Femur (tissue), 1 donor: ENCODE measurements at places on chromosomes 16 and 17.

GRCh38 chr16:73473713-73474112 is 425.8 kb upstream of the ZFHX3 start:
- DNase-seq, result peak; percentile 42

DNA sequence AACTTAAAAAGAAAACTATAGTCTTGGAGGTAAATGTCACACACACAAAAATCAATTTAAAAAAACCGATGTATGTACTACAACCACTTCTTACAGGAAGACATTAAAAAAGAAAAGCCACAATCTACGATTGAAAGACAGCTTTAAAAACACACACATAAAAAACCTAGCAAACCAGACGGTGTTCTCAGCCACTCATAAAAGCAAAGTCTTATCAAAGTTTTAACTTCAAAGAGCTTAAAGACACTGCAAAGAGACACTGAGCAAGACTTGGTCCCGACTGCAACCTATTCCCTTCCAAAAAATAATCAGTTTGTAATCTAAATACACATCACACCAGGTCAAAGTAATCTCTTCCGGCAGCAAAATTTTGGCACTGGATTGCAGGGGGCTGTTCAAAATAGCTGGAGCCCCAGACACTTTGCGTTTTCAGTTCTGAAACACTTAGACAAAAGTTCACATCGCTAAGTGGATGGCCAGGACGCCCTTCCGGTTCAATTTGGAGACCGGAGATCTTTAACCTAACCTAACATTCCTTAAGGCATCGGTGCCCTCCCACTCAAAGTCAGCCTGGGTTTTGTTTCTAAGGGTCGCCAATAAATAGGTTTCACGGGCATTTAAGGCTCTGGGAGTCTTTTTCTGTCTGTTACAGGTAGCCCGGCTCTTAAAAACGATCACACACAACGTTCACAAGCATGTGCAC is 2.6 kb downstream of the ZCCHC14 start:
- no peak for DNase-seq

GRCh38 chr17:28718333-28719020 is 809 bp upstream of the RAB34 start:
- DNase-seq, result no peak

DNA sequence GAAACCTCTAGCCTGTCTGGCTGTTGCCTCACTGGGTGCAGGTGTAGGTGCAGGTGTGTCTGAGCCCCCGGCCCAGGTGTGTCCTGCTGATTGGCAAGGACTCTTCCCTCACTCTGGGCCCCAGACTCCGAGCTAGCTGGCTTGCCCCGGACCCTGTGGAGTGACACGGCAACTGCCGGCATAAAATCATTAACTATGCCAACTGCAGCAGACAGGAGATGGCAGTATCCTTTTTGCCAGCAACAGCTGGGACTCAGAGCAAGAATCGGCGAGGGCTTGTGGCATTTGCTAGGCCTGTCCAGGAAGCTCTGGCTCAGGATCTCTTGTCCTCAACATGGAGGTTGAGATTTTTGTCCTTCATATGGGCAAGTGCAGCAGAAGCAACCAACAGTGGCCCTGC is 20.8 kb downstream of the CIAPIN1 start:
- DNase-seq, result peak; percentile 45

DNA sequence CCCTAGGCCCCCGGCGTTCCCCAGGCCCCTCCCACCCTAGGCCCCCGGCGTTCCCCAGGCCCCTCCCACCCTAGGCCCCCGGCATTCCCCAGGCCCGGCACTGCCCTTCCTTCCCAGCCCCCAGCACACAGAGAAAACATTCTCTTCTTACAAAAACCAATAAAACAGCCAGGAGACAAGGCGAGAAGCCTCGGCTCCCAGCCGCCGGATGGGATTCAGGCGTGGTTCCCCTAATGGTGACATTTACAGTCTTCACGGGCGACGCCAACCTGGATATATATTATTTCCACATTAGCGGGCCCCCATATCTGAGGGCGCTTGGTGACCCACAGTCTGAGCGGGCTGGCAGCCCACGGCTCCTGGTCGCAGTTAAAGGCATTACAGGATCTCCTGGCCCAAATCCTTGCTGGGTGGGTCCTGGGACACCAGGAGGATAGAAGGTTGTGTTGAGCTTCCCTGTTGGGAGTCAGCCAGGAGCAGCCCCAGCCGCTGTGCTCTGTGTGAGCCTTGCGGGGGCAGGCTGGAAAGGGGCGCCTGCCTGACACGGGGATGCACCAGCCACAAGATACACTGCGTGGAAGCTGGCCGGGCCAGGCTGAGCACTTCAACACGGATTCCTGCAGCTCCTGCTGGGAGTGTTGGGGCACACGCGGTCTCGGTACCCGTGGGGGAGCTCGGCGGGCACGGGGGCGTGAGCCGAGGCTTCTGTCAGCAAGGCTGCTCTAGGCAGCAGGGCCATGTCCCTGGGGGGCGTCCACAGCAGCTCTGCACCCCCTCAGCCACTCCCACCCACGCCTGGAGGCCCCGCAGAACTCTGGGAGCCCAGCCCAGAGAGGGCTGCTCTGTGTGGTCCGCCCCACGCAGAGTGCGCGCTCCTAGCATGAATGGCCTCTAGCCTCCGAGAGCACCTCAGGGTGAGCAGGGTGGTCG is 83.7 kb downstream of the LMF1 start:
- no peak for DNase-seq

DNA sequence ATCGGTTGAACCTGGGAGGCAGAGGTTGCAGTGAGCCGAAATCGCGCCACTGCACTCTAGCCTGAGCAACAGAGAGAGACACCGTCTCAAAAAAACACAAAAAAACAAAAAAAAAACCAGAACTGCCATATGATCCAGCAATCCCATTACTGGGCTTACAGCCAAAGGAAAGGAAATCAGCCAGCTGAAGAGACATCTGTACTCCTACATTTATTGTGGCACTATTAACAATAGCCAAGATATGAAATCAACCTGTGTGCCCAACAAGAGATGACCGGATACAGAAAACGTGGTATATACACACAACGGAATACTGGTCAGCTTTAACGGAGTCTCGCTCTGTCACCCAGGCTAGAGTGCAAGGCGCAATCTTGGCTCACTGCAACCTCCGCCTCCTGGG is 14.6 kb downstream of the FANCA start:
- DNase-seq, result no peak

GRCh38 chr17:44628243-44629188 is 27.8 kb upstream of the MEIOC start:
- DNase-seq, result peak; percentile 73

GRCh38 chr17:78708510-78708973 is 73.5 kb downstream of the CYTH1 start:
- DNase-seq, result peak; percentile 88

DNA sequence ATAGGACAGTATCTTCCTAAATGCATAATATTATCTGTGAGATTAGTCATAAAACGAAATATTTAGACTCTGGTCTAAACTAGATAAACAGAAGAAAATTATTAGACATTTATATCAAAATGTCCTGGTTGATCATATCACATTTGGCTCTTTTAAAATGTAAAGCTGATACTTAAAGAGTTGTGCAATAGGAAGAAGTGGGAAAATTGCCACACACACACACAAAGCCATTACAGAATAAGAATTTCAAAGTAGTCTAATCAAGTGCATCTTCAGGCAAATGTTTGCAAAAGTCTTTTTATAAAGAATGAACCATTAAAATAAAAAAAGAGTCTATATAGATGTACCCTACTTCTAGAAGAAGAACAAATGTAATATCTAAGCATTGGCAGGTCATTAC is 301.7 kb downstream of the KIF2B start:
- no peak for DNase-seq

DNA sequence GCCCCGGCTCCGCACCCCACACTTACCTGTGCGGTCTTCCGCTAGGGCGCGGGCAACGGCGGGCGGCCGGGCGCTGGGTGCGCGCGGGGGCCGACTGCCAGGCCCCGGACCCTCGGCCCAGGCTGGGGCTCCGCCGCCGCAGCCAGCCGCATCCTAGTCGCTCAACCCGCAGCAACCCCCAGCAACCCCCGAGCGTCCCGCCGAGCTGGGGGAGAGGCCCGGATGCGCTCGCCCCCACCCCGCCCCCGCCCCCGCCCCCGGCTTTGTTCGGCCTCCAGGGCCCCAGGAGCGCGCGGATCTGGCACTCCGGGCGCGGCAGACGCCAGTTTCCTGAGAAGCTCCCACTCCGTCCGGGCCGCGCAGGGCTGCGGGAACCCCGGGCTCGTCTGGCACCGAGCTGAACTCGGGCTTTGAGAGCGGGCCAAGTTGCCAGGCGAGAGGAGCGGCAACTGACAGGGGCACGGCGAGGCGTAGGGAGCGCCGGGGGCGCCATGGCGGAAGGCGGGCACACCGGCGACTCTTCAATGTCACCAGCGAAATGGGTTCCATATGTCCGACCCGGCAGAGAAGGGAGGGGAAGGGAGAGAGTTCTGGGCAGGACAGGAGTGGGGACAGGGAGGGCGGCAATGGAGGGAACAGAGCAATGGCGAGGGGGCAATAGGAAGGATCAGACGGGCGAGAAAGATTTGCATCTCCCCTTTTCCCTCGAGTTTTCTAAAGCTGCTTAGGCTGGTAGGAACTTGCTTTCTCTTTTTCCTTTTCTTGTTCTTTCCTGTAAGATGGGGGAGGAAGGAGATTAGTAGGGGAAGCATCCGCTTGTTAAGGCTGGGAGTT is 13.7 kb downstream of the HOXB4 start:
- DNase-seq, result no peak

DNA sequence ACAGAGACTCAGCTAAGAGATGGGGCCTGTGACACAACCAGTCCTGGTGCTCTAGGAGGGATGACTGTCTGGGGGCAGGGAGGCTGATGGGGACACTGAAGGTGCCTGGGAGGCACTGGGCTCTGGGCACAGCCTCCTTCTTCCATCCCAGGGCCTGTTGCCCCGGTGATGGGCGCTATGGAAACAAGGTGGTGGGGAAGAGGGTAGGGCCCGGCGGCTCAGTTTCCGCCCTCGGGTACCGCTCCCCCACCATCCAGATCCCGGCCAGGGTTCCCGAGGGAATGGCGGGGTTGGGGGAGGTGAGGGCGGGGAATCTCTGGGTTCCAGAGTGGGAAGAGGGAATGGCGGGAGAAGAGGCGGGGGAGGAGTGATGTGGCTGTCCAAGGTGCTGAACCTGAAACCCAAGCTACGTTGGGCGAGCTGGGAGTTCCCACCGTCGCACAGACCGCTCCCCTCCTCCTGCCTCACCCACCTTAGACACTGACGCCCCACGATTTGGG is 981 bp downstream of the KCNH4 start:
- peak; percentile 62 for DNase-seq

DNA sequence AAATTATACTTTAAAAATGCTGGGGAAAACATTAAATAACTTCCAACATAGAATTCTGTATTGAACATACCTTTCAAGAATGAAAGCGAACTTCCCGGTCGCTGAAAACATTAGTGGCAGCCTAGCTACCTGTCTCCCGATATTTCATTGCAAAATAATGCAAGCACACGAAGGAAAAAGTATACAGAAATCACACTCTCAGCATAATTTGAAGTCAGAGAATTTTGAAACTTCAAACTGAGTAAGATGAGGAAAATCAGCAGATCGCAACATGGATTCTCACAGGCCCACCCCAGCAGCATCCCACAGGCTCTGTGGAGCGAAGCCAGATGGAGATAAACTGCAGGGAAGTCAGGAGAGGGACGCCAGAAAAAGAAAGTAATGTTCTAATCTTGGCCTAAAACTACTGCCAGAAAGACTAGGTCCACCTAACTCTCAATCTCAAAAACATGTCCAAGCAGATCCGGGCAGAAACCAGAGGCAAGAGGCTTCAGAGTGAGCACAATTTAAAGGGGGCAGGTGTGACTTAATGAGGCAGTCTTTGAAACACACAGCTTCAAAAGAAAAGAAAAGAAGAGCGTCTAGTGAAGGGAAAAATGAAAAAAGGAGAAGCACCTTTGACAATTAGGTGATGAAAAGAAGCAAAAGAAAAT is 4.8 kb upstream of the GOSR1 start:
- no peak for DNase-seq

DNA sequence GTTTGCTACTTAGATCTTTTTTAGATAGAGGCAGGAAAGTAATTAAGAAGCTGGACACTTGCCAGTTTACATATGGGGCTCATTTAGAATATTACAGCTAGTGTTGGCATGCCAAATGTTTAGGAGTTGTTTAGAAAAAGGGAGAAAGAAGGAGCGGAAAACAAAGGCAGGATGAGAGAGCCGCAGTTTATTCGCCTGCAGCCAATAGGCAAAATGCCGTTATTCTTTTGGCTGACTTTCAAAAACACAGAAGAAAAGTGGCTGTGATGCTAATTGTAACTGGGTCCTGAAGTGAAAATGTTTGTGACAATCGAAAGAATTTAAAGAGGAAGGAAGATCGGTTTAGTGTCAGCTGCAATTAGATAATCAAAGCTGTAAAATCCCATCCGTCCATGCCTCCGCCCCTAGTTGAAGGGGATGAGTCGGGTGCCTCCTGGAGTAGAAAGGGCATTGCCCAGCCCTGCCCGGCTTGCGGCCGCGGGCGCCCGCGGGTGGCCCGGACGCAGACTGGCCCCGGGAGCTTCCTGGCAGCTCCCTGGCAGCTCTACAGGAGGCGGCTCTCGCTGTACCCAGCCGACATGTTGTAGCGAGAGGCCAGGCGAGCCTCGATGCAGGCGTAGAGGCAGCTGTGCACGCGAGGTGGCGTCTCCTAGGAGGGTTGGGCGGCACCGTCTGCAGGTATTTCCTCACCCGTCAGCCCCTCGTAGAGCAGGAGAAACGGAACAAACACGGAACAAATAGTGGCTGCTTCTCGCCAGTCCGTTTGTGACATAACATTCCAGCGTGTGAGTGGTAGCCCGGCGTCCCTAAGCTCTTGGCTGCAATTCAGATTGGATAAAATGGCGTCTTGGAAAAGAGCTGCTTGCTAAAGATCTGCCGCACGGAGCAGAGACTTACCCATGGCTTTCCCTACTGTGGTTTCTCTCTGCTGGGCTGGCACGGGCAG is 82.2 kb downstream of the TNRC6C start:
- DNase-seq, result peak; percentile 66

- no peak for DNase-seq
These were observed 10.0 kb downstream of the BTBD17 start for GRCh38 chr17:74351552-74352210.

- DNase-seq, result no peak
These were observed 17.3 kb upstream of the KCNJ12 start for GRCh38 chr17:21358682-21359482.

- DNase-seq, result no peak
These were observed 16.7 kb downstream of the PGS1 start for GRCh38 chr17:78395155-78395554.

GRCh38 chr17:32007463-32008298 is 498 bp downstream of the LRRC37B start:
- peak; percentile 50 for DNase-seq
